ENCODE measurements at places on chromosomes 4 and X. TPM values are rescaled to one million over a fixed set of nuclear protein-coding genes. Genes with fewer than 3 reads are reported as not detected.

DNA sequence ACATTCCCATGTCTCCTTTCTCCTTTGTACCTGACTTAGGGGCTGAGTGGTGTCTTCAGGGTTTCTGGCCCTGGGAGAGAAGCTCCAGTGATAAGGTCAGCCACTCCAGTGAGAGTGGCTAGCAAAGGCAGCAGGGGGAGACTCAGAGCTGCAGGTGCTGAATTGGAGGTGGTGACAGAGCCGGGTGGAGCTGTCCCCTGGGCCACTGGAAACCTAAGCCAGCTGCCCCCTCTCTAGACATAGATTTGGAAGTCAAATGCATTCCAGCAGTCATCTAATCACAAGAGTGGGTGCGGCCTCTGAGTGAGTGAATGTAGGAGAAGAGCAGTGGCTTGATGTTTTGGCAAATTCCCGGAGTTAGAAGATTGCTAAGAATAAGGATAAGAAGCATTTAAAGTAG, 28.5 kb downstream of the TRIM2 start:
- no peak overlapping the region for H3K4me3 ChIP-seq
- H3K36me3 ChIP-seq: no peaks in the 10 kb centered on the region
- H3K27ac ChIP-seq: peak overlapping the region; percentile 30
- H3K27me3 ChIP-seq: no peaks in the 10 kb centered on the region
- DNase-seq: peak; percentile 72
- H3K4me1 ChIP-seq: peaks cover 42% of the 10 kb centered on the region

DNA sequence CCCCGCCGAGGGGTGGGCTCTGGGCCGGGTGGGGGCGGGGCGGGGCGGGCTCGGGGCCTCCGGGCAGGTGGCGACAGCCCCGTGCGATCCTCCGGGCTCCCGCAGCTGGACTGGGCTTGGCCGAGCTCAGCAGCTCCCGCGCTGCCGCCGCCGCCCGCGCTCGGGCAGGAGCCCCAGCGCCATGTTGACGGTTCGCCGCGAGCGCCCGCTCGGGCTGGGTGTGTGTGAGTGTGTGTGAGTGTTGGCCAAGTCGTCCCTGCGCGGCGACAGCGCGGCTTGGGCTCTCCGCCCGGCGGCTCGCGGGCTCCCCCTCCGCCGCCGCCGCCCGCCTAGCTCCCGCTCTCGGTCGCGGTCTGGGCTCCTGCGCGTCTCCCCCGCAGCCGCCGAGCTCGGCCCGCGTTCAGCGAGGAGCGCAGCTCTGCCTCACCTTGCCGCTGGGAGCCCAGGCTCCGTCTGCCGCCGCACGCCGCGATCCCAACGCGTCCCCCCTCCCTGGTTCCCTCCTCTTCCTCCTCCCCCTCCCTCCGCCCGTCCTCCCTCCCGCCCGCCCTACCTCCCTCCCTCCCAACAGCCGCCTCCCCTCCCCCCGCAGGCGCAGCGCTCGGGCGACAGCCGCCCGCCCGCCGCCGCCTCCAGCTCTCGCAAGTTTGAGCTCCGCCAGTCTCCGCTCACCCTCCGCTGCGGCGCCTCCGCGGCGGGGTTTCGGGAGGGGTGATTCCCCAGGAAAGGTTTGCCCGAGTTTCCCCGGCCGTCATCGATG, at the start of gene BCOR:
Gene BCOR, minus strand, starts transcription at position 455 of the 760 bp plus-strand sequence. CDS start 20,029 bp downstream, outside the sequence.
- peaks cover 6% of the 10 kb centered on the region for H3K27me3 ChIP-seq
- H3K4me1 ChIP-seq: peaks cover 19% of the 10 kb centered on the region
- H3K4me3 ChIP-seq: no peak within 1 kb of the TSS
- peak; percentile 72 for DNase-seq

GRCh38 chr4:2932951-2933565, 30.1 kb downstream of the NOP14 start:
- peaks cover 7% of the 10 kb centered on the region for H3K36me3 ChIP-seq
- H3K27ac ChIP-seq: peak overlapping the region; percentile 88
- no peaks in the 10 kb centered on the region for H3K27me3 ChIP-seq
- no peak for DNase-seq
- H3K4me1 ChIP-seq: peaks cover 57% of the 10 kb centered on the region
- H3K4me3 ChIP-seq: no peak overlapping the region

The TRIM61 gene
- total RNA-seq: 4.1 TPM

The UGT2B10 gene
- total RNA-seq: not detected

All from thyroid gland (tissue), 4 donors.